Activated CD4-positive, alpha-beta T cell treated with anti-CD3 and anti-CD28 coated beads, Interleukin-2, amount 50 U/mL, for 48 hours (primary cell): ENCODE measurements at places on chromosomes 1 and 21.

- DNase-seq: no peak
These were observed 138.8 kb downstream of the HHAT start for GRCh38 chr1:210467440-210468043.

GRCh38 chr1:36975642-36976041 is 58.7 kb downstream of the GRIK3 start:
- DNase-seq: no peak

DNA sequence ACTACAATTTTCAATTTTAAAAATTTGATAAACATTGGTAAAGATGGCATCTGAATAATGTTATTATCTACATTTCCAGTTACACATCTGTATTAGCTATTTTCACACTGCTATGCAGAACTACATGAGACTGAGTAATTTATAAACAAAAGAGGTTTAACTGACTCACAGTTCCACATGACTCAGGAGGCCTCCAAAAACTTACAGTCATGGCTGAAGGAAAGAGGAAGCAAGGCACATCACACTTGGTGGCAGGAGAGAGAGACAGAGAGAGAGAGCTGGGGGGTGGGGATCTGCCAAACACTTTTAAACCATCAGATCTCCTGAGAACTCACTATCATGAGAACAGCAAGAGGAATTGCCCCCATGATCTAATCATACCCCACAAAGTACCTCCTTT is 850.0 kb downstream of the LTN1 start:
- no peak for DNase-seq

DNA sequence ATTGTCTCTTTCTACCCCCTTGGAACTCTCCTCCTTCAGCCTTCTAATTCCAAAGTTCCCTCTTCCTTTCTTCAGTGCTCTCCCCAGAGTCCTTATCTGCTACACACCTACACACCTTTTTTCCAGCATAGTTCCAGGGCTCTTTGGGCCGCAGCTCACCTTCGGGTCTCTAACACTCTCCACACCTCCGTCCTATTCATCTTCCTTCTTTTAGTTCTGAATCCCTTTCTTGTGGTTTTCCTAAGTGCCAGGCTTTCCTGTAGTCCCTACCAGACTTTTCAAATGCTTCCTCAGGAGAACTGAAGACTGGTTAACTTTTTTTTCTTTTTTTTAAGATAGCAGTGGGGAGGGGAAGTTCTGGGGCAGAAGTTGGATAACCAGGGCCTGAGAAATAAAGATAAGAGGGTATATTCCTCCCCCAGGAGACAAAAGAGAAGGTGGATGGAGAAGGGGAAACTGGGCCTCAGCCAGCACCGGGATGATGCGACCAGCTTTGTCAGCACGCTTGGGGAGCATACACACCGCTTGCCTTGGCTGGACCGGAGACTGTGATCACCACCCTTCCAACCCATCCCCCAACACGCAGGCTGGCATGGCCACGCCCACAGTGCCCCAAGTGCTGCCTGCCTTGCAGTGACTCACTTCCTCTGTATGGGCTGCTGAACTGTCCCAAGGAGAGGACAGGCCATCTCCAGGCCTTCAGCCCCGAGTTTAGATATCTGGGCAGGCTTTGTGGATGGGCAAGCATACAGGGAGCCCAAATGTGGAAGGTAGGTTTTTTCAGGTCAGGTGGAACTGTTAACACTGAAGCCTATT is 2.5 kb upstream of the CERS2 start:
- DNase-seq: peak; percentile 84

DNA sequence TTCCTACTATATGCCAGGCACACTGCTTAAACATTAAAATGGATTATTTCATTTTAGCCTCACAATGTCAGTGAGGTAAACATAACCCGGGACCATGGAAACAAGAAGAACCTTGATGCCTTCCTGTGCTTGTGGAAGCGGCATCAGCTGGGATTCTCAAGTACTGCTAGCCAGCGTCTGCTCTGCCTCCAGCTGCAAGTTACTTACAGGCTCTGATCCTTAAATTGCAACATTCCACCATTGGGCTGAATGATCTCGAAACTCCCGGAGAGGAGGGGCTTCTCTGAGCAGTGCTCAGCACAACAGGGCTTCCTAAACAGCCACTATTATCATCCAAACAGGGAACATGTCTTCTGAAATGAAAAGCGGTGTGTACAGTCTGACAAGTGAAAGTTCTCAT is 6.7 kb upstream of the MAN1C1 start:
- DNase-seq: no peak

- DNase-seq: no peak
These were observed 286 bp downstream of the ODR4 start for GRCh38 chr1:186375929-186376319.

GRCh38 chr1:229230140-229230892 is 40.6 kb upstream of the RAB4A start:
- DNase-seq: no peak

GRCh38 chr1:111452581-111452980 is 3.3 kb downstream of the ATP5PB start:
- DNase-seq: no peak

- no peak for DNase-seq
These were observed 287.9 kb downstream of the PLPP3 start for GRCh38 chr1:56291374-56291919.

DNA sequence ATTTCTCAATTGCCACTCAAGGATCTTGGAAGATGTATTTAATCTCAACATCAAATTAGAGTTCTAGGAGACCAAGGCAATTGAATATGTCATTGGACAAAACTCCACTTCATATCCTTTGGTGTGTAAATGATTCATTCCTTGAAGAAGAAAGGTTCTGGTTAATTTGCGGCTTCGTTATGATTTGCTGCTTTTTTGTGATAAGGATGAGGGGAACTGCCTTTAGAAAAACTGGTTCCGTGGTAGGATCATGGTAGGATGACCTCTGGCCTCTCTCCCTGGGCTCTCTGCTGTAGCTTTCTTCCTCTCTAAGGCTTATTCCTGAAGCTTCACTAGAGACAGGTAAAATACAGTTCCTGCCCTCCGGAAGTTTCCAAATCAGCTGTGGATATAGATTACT is 51.5 kb upstream of the ERRFI1 start:
- no peak for DNase-seq
